ENCODE measurements at places on chromosomes 6 and 20.

GRCh38 chr20:21867811-21868210 lies 162.3 kb downstream of the PAX1 start:
- DNase-seq, result no peak

GRCh38 chr6:35049900-35050756 lies 91.0 kb downstream of the TCP11 start:
- peak; percentile 19 for DNase-seq

- no peak for DNase-seq
Observed at GRCh38 chr6:21390532-21391213, 202.9 kb upstream of the SOX4 start.

GRCh38 chr20:7728338-7728737 lies 211.9 kb downstream of the HAO1 start:
- DNase-seq, result no peak

DNA sequence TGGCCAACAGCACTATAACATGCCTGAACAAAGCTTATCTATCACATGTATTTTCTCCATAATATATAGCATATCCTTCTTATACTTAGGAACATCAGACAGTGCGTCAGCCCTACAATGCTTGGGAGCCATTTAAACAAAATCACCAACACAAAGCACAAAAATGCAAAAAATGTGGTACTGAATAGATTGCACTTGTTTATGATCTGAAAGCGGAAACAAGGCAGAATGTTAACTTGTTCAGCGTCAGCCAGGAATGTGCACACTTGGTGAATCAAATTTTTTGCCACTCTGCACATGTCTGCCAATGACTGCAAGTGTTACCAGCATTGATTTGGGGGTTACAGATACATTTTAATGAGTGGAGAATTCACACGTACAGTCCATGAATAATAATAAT lies 14.8 kb downstream of the SLC35A1 start:
- no peak for DNase-seq

DNA sequence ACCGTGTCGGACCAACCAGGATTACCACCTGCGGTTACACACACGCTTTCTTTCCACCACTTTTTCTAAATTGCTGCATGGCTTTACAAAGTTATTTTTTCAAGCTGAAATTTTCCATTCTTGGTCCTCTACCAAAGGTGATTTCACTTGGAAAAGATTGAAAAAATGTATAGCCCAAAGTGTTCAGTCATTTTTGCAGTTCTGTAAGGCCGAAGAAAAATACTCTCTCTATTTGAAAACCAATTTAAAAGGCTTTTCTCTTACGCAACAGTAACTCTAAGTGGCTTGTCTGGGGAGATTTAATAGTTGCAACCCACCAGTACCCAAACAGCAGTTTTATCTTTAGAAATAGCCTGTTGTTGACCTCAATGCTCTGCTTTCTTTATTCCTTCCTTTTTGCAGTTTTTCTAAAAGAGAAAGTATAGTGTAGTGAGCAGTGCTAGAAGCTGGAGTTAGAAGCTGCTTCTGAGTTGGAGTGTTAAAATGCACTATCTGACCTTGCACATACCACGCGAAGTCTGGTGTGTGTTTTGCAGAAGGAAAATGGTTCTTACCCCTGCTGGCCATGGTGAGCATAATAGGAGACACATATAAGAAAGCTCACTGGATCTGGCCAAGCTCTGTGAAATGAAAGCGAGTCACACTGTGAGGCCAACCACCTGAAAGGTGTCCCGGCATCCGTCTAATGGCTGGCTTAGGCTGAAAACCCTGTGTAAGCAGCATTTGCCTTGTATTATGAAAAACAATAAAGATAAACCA lies 271.6 kb upstream of the PRND start:
- DNase-seq, result no peak

- no peak for DNase-seq
Observed at GRCh38 chr6:38119516-38119915, 300.0 kb downstream of the ZFAND3 start.

DNA sequence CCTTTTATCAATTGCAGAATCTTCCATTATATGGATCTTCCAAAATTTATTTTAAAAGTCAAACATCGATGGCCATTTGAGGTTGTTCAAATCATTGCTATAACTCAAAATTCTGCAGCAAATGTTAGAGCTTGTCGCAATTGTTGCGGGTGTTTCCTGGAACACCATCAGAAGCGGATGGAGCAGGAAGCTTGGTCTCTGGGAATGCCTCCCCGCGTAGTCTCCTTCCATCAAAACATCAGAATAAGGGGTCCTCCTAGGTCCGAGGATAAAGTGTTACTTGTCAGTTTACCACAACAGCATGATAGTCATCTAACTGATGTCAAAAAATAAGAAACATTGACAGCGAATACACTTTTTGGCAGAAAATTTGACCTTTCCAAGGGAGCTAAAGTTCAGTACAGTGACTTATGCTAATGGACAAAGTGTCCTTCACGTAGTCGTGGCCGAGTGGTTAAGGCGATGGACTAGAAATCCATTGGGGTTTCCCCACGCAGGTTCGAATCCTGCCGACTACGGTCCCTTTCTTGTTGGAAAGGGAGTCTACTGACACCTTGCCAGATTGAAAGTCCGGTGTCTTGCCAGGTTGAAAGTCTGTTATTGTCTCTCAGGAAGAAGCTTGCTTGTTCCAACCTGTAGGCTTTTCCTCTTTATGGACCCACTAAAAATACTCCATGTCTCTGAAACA lies 59.0 kb upstream of the ZNF184 start:
- no peak for DNase-seq

DNA sequence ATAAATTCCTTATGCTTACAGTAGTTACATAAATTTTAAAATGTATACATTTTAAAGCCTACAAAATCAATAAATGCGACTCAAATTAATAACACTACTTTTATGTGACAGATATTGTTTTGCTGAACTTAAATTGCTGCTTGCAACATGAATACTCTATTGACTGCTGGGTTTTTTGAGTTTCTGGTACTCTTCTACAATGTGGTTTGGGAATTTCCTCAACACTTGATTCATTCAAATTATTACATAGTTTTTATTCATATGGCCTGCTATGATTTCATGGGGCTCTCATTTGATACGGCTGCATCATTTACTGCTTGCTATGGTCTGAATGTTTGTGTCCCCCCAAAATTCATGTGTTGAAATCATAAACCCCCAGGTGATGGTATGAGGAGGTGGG lies 2.3 kb upstream of the TXLNB start:
- peak; percentile 67 for DNase-seq

GRCh38 chr20:24970030-24970553 lies 21.0 kb downstream of the CST7 start:
- no peak for DNase-seq

- no peak for DNase-seq
Observed at GRCh38 chr6:25004357-25004756, 68.6 kb upstream of the RIPOR2 start.

DNA sequence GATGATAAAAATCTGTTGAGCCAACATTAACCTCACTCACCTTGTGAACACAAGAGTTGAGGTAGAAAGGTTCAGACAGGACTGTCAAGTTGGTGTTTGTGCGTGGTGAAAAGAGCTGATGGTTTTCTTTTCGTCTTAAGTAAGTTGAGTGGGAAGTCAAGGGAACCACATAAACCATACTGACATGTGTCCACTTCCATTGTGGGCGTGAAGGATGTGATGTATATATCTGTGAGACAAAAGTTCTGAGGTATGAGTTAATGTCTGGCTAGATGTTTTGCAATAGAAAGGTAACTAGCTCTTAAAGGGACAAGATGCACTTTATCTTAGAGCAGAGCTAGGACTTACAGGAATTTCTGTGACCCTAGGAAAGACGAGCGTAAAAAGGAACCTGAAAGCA lies 1272.1 kb upstream of the ADGRB3 start:
- DNase-seq, result no peak

DNA sequence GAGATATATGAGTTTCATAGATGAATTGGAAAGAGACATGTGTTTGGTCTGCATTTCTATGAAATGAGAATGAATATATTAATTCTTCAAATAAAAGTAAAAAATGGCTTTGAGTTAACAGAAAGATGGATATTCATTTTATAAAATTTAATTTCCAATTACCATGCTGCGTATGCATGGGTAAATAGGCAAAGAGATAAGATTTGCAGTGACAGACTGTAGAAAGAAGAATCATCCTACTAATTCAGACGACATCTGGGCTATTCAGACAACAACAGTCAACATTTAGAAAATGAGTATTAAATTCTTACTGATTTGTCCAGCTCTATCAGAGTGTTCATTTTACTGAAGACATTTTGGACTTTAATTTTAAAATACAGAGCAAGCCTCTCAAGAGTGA lies 602.2 kb upstream of the NRSN1 start:
- DNase-seq, result no peak

DNA sequence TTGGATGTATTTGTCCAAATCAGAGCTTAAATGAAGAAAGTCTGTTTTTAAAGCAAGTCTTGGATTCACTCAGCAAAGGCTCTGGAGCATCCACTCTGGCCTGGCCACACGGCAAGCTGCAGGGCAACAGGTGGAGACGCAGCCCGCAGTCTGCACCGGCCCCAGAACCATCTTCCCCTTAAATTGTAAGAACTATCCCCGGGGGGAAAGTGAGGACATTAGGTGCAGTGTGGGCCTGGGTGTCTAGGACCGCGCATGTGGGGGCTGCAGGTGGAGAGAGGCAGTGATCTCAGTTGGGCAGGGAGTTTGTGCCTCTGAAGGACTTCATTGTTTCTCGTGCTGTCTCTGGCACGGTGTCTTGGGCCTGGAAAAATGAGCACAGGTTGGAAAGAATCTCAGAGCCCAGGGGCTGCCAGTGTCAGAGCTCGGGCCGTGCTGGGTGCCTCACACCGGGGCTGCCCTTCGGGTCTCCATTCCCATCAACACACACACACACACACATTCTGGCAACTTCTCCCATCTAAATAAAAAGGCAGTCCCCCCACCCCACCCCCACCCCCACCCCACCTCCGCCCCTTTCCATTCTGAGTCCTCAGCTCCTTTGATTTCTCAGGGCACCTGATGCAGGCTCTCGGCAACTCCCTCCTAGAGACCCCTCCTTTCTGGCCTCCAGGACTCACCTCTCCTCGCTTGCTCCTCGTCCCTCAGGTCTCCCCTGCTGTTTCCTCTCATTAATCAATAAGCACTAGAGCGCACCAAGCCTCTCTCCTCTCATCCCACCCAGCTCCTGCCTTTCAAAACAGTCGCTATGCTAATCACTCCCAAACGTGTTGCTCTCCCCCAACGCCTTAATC lies 48.4 kb downstream of the FOXF2 start:
- no peak for DNase-seq

GRCh38 chr6:126550323-126550722 lies 210.4 kb downstream of the CENPW start:
- DNase-seq, result no peak

- no peak for DNase-seq
Observed at GRCh38 chr6:36904851-36905393, 19.2 kb downstream of the C6orf89 start.

- no peak for DNase-seq
Observed at GRCh38 chr6:122568797-122569221, 41.4 kb upstream of the PKIB start.

DNA sequence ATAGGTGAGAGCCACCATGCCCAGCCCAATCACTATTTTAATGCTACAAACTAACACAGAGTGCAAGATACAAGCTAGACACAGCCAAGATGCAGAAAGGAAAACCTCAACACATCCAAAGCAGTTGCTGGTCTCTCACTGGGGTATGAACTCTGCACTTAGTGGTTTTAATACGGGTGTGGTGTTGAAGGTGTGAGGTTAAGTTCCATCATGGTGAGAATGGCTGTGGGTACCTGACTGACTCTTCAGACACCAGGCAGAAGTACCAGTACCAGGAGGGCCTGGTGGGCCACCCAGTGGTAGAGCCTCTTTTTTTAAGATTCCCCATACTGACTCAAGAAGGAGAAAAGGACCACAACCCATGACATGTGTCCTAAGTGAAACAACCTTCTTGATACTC lies 13.0 kb downstream of the GNAS-AS1 start:
- no peak for DNase-seq

DNA sequence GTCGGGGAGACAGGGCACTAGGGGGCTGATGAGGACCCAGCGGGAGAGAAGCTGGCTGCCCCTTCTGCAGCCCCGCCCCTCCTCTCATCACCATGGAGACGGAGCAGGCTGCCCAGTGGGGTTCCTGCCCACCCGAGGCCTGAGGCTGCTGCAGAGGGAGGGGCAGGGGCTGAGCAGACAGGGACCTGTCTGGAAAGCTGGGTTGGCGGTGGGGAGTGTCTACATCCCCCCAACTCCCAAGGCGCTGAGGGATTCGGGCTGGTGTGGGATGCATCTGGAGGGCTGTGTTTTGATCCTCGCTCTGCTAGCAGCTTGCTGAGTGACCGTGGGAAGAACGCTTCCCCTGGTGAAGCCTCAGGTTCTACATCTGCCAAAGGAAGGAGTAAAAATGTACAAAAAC lies 1.2 kb upstream of the BPI start:
- DNase-seq, result no peak

DNA sequence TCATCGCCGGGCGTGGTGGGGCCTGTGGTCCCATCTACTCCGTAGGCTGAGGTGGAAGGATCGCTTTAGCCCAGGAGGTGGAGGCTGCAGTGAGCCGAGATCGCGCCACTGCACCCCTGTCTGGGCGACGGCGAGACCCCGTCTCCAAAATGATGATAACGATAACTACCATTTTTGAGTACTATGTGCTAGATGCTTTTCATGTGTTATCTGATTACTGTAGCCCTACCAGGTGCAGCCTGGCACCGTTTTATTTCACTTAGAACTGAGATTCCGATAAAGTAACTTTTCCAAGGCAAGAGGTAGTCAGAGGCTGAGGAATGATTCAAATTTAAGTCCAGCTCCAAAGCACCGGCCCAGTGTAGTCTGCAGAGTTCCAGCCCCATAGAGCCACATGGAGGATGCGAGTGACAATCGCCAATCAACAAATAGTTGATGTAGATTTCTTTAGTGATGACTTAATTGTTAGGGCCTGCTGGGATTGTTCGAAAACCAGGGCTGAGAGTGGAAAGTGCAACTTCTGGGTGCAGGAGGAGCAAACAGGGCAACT lies 727 bp downstream of the ERMARD start:
- DNase-seq, result no peak

DNA sequence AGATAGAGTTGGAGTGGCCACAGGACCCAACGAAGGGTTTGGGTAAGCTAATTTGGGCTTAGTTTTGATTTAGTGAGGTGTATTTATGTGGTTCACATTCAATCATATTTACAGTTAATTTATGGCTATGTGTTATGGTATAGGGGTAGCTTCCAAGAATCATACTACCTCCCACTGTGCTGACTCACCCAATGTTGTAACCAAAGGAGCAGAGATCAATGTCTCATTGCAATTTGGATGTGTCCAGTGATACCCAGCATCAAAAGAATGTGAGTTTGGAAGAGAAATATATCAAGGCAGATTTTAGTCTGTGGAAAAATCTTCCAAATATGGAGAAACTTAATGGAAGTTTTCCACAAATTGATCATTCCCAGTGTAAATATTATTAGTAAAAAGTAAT lies 25.3 kb upstream of the SMIM8 start:
- DNase-seq, result no peak

All from suppressor macrophage treated with lipopolysaccharide for 1 hour (primary cell).